ENCODE measurements at places on chromosomes 16 and 17. TPM values are rescaled to one million over a fixed set of nuclear protein-coding genes. Genes with fewer than 3 reads are reported as not detected.

Gene KIFC3
- 21.3 TPM for total RNA-seq

Gene SLC35G6
- total RNA-seq: not detected

Gene NGFR
- total RNA-seq: 11.2 TPM

Gene DLX4
- 2.3 TPM for total RNA-seq

Gene TPSG1
- total RNA-seq: not detected

Gene TEX19
- not detected for total RNA-seq

Gene UNC45B
- 13.3 TPM for total RNA-seq

Gene C1QL1
- total RNA-seq: 0.20 TPM

Gene KCNG4
- not detected for total RNA-seq

Gene MYH3
- 1,094 TPM for total RNA-seq

Gene SLFN12L
- total RNA-seq: 1.6 TPM

Gene AOC2
- 0.79 TPM for total RNA-seq

Gene SMIM5
- total RNA-seq: 7.2 TPM

Gene CCDC40
- total RNA-seq: 3.3 TPM

Gene FOXJ1
- 0.30 TPM for total RNA-seq

Gene CRYM
- 3.2 TPM for total RNA-seq

Gene SPNS2
- 24.1 TPM for total RNA-seq

Gene RUNDC3A
- total RNA-seq: 7.6 TPM

Gene KCNH4
- total RNA-seq: not detected

Gene NRN1L
- not detected for total RNA-seq

Gene WNT9B
- not detected for total RNA-seq

Gene NME3
- 18.1 TPM for total RNA-seq

Gene SLC5A11
- total RNA-seq: not detected

Gene BAIAP3
- total RNA-seq: 1.2 TPM
